NCI-H774 (cell line): ENCODE measurements at places on chromosomes 7 and 10.

DNA sequence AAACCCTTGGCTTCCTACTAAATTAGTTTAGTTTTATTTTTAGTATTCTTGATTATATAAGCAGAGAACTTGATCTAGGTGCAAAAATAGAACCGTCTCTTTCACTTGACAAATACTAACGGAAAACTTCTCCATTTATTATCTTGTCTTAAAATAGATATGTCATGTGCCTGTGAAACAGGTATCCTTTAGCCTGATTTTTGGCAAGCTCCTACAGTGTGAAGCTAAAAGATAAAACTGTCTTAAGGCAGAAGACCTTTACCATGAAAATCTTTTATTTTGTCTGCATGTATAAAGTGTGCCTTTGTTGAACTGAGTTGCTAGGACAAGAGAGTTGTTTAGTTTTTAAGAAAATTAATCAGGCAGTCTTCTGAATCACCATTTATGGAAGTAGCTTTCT is 90.6 kb downstream of the CYP51A1 start:
- DNase-seq = no peak

DNA sequence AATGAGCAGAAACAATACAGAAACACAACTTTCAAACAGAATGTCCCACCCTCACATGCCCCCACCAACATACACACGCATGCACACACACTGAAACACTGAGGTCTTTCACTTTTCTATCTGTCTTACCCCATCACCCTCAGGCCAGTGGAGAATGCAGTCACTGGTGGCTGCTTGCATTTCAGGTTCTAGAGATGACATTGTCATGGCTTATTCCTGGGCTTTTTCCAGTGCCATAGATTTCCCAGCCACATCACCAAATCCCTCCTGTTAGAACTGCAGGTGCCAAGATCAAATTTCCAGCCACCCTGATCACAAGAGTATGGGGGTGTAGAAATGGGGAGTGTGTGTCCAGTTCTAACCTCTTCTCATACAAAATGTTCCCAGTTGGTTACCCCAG is 68.4 kb downstream of the CACNA2D1 start:
- DNase-seq = no peak

GRCh38 chr10:1610986-1611770 is 126.1 kb downstream of the ADARB2 start:
- no peak for DNase-seq

DNA sequence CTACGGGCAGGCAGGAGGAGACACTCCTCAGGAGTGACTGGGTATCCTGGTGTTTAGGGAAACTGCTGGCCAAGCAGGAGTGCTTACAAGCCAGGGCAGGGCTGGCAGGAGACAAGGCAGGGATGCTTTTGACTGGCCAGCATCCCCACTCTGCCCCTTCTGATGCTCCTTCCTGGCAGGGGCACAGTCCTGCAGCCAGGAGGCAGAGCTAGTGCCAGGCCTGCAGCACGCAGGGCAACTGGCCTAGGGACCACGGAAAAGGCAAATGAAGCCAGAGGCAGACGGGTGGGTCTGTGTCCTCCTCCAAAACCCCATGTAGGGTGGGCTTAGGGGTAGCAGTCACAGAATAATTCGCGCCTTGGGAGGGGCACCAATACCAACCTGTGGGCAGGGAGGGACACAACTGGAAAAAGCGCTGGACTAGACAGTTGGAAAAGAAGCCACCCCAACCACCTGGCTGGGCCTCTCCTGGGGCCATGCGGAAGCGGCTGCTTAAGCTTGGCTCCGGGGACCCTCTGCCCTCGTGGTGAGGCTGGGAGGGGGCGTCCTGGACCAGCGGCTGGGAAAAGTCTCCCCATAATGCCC is 4.8 kb downstream of the IMPDH1 start:
- DNase-seq = no peak

DNA sequence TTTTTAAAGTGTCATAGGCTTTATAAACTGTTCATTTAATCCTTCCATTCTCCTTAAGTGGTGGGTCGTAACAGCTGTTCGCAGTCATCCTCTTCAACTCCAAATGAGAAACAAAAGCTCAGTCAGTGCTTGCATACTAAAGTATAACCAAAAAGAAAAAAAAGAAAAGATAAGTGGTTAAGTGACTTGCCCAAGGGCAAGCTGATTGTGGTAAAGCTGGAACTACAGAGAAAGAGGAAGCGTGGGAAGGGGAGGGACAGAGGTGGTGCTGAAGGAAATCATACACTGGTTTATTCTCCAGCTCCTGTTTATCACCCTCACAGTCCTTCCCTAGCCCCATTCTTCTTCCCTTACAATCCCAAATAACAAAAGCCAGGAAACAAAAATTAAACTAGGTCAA is 29.6 kb downstream of the IDE start:
- DNase-seq = no peak

DNA sequence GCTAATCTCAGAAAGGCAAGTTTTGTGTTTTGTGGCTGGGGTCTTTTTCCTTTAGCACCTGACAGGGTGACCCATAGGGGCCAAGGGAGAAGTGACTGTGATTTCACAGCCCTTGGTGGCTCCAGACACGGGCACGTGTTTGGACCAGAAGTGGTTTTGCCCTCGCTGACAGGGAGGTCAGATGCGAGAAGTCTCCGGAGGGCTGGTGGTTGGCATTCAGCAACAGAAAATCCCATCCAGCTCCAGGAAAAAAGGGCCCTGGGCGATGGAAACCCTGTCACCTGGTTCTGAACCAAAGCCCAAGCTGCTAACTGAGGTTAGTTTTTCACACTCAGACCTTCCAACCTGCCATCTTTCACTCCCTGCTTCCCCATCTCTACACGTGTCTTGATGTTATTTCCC is 272.9 kb downstream of the TRIL start:
- DNase-seq = no peak
